ENCODE measurements at places on chromosomes 12 and 14.
A peak's percentile ranks its signal among the peaks of the same experiment; 100 is the strongest.

GRCh38 chr12:57384478-57384877, 46.4 kb downstream of the R3HDM2 start:
- DNase-seq: no peak

DNA sequence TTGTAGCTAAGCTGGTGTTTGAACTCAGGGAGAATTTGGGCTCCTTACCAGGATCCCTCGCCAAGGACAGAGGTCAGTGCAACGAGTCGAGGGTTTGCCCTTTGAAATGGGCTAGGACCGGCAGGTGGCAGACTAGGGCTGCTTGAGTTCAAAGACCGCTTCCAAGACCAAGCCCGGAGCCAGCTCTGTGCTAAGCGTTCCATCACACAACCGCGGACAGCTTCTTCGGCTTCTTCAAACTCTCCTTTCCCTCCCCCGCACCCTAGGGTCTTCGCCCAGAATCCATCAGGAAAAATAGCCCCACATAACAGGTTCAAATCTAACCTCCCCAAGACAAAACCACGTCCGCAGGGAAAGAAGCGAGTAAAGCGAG, 705 bp upstream of the FLVCR2 start:
- DNase-seq: no peak

DNA sequence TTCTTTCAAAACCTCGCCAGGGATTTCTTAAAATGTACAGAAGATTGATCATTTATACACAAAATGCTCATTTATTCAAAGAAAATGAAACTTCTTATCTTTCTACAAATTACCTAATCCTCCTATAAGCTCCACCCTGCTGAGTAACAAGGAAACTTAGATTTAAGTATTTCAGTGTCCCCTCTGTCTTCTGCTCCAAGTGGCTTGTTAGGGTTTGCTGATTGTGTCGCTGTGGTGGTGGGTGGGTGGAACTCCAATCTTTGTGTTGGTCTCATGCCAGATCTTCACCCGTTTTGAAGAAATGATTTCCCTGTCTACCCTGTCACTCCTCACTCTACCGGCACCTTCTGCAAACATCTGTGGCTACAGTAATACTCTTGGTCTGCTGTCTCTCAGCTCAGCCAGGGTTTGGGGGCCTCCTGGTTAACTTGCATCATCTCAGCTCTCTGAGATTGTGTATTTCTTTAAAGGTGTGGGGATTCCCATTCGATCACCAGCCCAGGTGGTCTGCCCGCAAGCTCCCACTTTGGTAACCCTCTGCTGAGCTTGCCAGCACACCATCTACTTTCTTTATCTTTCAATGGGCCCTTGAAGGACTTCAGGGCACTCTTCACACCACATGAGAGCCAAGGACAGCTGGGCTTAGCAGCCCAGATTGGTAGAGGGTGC, 73.8 kb downstream of the DRAM1 start:
- no peak for DNase-seq

GRCh38 chr12:94561943-94562411, 88.4 kb downstream of the TMCC3 start:
- DNase-seq: no peak

- no peak for DNase-seq
These were observed 17.4 kb downstream of the PDE1B start for GRCh38 chr12:54566792-54567191.

- DNase-seq: peak; percentile 65
These were observed 2.0 kb downstream of the SYNE3 start for GRCh38 chr14:95514131-95515079.

DNA sequence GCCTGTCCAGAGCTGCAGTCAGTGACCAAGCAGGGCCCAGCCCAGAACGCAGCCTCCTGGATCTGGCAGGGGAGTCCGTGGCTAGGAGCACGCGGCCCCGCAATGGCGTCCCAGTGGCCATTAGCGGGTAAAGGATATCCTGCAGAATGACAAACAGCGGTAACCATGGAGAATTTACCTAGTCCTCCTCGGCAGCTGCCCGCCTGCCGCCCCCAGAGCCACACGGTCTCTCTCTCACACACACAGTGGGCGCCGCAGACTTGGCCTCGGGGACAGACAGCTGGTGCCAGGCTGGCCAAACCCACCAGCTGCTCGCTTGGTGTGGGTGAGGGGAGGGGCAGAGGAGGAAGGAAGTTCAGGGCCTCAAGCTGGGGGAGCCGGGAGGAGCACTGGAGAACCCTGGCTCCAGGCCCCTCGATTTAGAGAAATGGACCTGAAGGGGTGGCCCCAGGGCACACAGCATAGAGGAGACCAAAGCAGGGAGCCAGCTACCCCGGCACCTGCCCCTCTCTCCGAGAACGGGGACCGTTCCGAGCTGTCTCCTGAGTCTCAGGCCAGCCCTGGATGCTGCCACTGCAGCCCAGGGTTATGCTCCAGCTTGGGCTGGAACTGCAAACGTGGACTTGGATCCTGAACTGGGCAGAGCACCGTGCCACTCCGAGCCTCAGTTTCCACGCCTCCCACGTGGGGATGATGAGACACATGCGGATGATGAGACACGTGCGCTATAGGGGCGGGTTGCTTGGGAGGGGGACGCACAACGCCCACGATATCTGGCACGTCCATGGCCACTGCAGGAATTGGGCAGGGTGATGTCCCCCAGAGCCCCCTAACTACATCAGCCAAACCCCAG, 3.4 kb downstream of the CDK2AP1 start:
- DNase-seq: peak; percentile 73

GRCh38 chr12:101995684-101996083, 66.1 kb downstream of the WASHC3 start:
- DNase-seq: no peak

DNA sequence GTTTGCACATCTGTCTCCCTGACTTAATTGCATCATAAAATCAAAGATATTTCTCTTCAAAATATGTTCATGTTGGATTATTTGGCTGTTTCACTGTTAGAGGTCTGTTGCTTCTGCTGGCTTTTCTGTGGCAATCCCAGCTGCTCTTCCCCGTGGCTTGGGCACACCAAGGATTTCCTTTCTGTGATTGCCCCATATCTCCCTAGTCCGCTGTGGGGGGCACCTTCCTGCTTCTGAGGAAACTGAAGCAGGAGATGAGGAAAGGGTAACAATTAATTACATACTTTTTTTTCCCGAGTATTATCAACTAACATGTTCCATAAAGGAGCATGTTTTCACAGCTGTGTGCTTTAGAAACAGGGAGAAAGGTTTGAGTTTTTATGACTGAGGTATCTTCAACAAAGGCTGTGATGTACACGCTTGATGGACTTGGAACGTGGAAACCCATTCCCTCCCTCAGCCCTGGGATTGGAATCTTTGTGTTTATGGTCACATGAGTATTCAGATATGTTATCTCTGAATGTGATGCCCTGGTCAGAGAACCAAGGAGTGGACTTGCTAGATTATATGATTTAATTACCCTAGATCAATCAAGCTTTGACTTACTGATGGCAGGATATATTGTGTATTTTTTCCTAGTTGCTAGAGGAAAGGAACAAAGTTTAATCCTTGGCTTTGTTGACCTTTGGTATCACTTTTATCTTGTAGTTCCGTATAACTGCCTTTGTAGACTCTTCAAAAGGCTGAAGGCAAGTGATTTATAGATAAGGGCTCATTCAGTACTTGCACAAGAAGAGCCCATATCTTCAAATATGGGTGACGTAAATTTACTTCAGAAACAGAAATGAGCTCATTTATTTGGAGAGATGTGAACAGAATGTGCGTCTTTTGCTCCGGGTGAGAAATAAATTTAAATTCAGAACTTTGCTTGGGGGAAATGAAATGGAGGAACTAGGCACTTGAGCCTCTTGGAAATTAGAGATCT, 46.7 kb downstream of the BORCS5 start:
- no peak for DNase-seq

- DNase-seq: no peak
These were observed 33.5 kb upstream of the SPIC start for GRCh38 chr12:101441461-101442224.

GRCh38 chr14:103436533-103436932, 51.3 kb downstream of the MARK3 start:
- no peak for DNase-seq

- no peak for DNase-seq
These were observed 1082.9 kb downstream of the BCL11B start for GRCh38 chr14:98189062-98189461.

GRCh38 chr12:92987846-92988621, 58.9 kb upstream of the EEA1 start:
- no peak for DNase-seq

- DNase-seq: no peak
These were observed at the start of gene UNC119B for GRCh38 chr12:120710031-120710804. UNC119B (plus strand) TSS chr12:120710458; CDS start chr12:120710475, 17 bp downstream.

GRCh38 chr14:37270629-37271028, 72.9 kb downstream of the MIPOL1 start:
- peak; percentile 61 for DNase-seq

DNA sequence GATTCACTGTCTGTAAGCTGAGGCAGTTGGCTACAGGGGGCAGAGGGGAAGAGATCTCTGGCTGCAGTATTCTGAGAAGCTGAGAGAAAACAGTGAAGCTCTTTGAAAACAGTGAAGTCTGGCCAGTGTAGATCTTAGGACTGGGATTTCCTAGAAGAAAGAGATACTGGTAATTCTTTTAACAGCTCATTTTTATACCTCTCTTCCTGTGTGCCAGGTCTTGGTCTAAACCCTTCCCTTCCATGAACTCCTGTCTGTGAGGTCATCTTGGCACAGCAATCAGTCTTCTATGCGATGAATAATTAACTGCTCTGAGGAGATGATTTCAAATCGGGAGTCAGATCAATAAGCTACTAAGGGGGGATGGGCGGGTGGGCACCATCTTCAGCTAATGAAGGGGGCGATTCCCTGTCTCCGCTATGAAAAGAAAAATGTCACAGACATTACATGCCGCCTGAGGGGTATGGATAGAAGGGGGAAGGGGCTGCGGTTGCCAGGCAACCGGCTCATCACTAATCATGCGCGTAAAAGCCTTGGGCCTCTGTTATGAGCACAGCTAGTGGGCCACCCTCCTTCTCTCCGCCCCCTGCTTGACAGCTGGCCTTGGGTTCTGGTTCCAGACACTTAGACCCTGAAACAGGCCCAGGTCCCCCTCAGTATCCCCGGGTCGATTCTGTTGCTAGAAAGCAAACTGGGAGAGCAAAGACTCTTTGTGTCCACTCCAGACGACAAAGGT, 75.3 kb upstream of the CEP83 start:
- DNase-seq: peak; percentile 43

DNA sequence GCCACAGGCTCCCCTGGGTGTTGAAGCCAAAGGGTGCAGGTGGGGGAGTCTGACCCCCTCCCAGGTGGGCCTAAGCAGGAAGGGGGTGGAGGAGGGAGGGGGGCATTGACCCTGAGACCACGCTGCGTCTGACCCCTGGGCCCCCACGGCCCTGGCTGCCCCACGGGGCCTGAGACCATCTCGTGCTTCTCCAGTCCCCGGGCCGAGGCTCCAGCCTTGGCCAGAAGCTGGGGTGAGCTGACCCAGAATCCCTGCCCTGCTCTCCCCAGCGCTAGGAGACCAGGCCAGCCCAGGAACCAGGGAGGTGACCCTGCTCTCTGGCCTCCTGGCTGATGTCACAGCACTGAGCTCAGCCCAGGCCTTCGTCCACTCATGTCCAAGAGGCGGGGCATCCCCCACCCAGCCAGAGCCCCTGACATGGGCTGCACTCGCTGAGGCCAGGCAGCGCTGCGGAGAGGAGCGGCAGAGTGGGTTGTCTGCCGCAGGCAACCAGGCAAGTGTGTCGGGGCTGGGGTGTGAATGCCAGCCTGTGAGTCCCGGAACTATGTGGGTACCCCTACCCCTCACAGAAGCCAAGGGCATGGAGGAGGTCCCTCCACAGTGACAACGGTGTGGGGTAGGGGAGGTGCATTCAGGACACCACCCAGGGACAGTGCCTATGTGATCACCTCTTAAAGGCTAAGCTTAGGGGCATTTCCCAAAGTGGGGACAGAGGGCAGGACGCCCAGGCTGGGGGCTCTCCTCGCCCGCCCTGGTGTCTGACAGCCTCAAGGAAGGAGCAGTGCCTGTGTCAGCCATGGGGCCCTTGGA, 6.3 kb downstream of the TRMT61A start:
- no peak for DNase-seq

DNA sequence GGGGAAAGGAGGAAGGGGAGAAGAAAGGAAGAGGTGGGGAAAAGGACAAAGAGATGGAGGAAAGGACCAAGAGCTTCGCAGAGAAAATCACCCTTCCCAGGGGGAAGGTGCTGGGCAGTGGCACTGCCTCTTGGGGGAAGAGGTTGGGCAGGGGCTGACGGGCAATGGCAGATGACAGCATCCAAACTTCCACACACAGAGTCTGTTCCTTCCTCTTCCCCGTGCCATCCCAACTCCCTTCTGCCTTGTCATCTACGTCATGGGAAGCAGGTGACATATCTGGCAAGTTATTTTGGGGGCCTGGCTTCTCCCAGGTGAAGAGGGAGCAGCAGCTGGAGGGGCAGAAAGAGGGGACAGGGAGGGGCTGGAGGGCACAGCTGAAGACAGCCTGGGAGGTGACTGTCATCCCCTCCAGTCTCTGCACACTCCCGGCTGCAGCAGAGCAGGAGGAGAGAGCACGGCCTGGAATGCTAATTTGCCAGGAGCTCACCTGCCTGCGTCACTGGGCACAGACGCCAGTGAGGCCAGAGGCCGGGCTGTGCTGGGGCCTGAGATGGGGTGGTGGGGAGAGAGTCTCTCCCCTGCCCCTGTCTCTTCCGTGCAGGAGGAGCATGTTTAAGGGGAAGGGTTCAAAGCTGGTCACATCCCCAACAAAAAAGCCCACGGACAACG, 43.9 kb upstream of the IQSEC3 start:
- DNase-seq: no peak

DNA sequence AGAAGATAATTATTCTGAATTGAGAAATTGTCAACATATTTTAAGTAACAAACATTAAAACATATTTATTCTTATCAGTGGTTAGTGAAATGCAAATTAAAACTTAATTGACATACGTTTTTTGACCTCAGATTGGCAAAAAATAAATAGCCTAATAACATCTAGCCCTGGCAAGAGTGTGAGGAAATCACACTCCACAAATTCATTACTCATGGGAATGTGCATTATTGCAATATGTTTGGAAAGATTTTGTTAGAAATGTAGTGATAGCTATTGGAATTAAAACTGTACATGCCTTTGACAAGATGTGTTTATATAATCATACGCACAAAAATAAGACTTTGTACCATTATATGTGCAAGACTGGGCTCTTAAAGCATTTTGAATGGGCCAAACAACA, 168.6 kb downstream of the KITLG start:
- DNase-seq: no peak

GRCh38 chr14:100739306-100739705, 12.6 kb downstream of the DLK1 start:
- DNase-seq: no peak

DNA sequence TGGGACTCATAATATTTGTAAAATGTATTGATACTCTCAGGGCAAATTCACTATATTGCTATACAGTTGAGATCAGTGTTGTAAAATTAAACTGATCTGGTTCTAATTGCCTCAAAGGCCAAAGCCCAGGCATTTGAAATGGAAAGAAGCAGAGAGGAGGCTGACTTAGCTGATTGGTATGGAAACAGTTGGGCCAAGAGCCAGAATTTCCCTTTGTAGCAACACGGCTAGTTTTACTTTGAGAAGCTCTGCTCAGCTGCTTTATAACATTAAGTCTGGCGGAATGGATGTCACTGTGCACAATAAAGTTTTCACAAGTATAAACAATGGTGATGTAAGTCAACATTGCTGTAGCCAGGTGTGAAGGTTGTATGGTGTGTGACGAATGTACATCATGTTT, 186.4 kb downstream of the MSRB3 start:
- no peak for DNase-seq

All from NCI-H1417 treated with DMSO at 0.1 percent for 48 hours (cell line).